ENCODE measurements at places on chromosomes 11 and 22.

- no peak for DNase-seq
Measured at GRCh38 chr11:128155590-128155989, 431.8 kb downstream of the ETS1 start.

DNA sequence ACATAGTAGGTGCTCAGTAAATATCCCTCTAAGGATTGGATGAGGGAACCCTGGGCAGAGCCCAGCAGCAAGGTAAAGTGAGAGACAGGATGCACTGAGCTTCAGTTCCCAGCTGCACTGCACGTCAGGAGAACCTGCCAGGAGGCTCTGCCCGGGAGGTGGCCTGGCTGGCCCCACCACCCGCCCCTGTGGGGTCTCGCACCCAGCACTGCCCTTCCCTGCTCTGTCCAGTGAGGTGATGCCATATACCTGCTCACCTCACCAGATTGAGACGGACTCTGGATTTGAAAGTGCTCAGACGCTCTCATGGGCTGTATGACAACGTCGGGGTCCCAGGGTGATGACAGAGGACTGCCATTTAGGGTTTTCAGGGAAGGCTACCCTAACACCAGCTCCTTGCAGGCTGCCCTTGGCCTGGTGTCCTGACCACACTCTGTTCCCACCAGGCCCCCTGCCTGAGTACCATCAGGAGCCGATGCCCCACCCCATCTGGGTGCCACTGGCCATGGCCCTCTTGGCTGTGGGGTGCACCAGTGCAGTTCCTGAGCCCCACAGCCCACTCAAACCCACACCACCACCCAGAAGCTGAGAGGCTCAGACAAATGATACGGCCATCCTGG is 61.7 kb upstream of the FGF3 start:
- DNase-seq, result no peak

DNA sequence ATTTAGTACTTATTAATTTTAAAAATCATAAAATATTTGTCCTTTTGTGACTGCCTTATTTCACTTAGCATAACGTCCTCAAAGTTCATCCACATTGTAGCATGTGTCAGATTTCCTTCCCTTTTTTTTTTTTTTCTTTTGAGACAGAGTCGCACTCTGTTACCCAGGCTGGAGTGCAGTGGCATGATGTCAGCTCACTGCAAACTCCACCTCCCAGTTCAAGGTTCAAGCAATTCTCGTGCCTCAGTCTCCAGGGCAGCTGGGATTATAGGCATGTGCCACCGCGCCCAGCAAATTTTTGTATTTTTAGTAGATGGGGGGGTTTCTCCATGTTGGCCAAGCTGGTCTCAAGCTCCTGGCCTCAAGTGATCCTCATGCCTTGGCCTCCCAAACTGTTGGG is 10.6 kb downstream of the RAB6A start:
- no peak for DNase-seq

GRCh38 chr11:41920374-41920773 is 460.9 kb upstream of the LRRC4C start:
- DNase-seq, result no peak

DNA sequence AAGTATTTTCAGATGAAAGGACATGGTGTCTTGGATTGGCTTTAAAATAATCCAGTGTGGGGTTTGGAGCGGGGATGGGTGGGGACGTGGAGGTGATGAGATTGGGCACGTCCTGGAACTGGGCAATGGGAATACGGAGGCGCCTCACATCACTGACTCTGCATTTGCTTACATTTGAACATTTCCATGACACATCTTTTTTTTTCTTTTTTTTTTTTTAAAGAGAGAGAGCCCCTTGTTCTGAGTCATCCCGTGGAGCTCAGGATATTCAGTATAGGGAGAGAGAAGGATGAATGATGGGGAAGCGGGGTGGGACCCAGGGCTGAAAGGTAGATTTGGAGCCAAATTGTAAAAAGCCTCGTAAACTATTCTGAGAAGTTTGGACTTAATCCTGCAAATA is 142.7 kb downstream of the FBXO7 start:
- DNase-seq, result no peak

DNA sequence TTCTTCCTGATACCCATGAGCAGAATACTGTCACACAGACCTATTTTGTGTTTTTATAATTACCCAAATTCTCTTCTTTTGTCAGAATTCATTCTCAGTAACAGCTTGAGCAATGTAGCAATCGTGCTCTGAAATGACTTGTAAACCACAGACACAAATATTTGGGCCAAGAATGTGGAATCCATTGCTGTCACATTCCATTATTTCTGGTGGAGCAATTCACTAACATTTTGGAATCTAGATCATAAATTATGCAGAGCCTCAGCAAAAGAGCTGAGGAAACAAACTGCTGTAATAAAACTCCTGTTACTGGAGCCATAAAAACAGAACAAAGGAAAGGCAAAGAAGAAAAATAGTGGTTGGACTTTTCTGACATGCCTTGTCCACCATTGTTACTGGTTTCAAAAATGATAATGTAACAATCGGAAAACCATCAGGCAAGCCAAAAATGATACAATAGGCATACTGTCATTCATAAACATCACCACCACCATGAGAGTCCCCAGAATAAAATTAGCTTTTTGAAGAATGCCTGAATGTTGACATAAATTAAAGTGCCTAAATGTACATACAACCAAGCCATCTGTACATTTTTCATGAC is 223.4 kb upstream of the PITPNB start:
- no peak for DNase-seq

GRCh38 chr22:28830441-28830840 is 30.1 kb upstream of the XBP1 start:
- DNase-seq, result no peak

DNA sequence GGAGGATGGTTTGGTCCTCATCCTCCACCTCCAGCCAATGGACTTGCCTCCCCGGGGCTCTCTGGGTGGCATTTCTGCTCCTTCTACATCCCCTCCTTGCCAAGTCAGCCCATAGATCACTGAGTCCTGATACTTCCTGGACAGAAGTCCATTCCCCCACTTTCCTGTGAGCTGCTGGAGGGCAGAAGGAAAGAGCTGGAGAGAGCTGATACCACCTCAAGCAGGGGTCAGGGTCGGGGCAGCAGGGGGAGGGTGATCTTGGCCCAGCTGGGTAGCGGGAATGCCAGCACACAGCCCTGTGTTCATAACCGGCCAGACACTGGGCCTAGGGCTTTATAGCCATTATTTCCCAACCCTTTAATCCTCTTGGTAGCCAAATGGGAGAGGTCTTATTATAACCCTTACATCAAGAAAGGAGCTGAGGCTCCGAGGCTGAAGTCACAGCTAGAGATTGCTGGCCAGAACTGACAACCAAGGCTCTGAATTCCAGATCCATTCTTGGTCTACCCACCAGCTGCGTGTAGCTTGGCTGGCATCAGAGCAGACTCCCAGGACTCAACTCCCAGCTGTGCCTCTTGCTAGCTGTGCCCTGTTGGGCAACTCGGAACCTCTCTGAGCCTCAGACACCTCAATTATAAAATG is 39.9 kb downstream of the CD6 start:
- DNase-seq, result no peak

DNA sequence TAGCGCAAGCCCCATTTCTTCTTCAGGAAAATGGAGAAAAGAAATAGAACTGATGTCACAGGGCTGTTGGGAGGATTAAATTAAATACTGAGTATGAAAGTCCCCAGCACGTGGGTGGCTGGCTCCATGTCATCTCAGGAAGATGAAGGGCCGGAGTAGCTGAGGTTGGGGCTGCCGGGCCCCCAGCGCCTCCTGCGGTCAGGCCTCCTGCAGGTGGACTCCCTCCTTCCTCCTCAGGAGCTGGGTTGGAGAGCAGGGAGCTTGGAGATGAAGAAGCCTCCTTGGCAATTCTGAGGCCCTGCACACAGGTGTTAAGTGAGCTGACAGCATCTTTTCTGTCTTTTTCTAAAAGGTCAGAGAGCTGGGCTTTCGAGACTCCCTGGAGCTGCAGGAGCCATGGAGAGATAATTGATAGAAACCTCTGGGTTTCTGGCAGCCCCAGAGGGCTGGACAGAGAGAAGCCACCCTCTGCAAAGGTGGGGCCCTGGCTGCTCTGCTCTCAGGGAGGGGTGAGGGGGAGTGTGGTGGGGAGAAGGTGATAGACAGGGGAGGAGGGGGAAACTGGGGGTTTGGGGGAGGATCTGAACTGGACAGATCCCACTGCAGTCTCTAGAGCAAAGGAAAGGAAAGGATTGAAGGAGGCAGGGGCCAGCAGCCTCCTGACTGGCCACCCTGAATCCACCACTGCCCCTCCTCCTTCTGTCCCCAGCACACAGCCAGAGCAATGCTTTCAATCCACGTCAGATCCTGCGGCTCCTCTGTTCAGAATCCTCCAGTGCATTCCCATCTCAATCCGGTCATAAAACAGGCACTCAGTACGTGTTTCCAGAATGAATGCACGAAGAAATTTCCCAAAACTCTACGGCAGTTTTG is 210.8 kb downstream of the CEP164 start:
- no peak for DNase-seq

GRCh38 chr11:130471731-130472433 is 23.4 kb downstream of the ADAMTS15 start:
- no peak for DNase-seq

GRCh38 chr11:78825591-78826020 is 250.9 kb upstream of the NARS2 start:
- DNase-seq, result no peak

DNA sequence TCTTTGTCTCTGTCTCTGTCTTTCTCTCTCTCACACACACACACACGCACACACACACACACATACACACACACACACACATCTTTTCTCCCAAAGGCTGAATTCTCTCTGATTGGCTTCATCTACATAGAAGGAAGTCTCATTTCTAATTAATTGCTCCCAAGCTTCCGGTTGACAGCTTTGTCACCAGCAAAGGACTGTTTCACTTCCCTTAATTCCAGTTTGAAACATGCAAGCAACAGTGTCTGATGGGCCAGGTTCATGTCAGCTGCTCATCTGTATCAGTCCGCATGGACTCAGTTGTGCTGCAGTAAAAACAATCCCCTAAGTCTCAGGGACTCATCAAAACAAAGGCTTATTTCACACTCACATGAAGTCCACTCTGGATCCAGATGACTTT is 16.2 kb upstream of the PVALB start:
- DNase-seq, result no peak

DNA sequence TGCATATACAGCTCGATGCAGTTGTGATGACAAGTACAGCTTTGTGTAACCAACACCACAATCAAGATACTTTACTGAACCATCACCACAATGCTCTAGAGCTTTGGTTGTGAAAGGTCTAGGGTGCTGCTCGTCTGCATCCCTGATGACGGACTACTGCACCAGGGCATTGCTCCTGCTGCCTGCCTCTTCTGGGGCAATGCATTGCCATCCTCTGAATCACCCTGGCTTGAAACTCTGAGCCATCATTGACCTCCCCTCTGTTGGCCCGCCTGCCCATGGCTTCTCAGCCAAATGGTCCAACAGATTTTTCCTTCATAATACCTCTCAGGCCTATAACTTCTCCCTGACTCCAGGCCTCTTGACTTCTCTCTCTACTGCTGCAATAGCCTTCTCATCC is 77.4 kb upstream of the CSNK2A3 start:
- DNase-seq, result no peak

- no peak for DNase-seq
Measured at GRCh38 chr11:27013781-27014361, 20.0 kb downstream of the FIBIN start.

GRCh38 chr22:21927174-21927823 is 25.3 kb downstream of the PPM1F start:
- DNase-seq, result no peak

DNA sequence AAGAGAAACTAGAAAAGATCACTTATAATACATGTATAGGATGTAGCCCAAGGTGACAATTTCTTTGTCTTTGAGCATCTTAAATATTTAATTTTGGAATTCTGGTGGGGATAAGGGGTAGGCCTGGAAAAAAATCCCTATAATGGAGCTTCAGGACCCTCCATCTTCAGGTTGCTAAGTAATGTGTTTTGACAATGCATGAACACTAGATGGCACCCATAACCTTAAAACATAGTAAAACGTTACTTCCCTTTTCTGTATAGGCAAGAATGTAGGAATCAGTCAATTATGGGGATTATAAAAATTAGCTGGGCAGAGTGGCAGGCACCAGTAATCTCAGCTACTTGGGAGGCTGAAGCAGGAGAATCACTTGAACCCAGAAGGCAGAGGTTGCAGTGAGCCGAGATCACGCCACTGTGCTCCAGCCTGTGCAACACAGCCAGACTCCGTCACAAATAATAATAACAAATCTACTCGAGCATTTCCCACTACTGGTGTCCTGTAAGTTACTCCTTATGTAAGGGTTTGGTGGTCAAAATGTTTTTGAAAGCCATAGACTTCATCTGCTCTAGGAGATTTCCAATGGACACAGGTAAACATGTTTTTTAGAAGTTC is 541.9 kb upstream of the CCDC90B start:
- DNase-seq, result no peak

GRCh38 chr22:32628628-32629572 is 154.3 kb downstream of the FBXO7 start:
- no peak for DNase-seq
